ENCODE measurements at places on chromosomes 16 and 17. TPM values are rescaled to one million over a fixed set of nuclear protein-coding genes. Genes with fewer than 3 reads are reported as not detected.

- peak; percentile 69 for DNase-seq
- peaks cover 30% of the 10 kb centered on the region for H3K4me1 ChIP-seq
- H3K4me3 ChIP-seq, result peak overlapping the region; percentile 43
- no peaks in the 10 kb centered on the region for H3K36me3 ChIP-seq
- H3K27ac ChIP-seq, result peak overlapping the region; percentile 16
Observed at GRCh38 chr16:84507011-84507982, 2.8 kb upstream of the MEAK7 start.

DNA sequence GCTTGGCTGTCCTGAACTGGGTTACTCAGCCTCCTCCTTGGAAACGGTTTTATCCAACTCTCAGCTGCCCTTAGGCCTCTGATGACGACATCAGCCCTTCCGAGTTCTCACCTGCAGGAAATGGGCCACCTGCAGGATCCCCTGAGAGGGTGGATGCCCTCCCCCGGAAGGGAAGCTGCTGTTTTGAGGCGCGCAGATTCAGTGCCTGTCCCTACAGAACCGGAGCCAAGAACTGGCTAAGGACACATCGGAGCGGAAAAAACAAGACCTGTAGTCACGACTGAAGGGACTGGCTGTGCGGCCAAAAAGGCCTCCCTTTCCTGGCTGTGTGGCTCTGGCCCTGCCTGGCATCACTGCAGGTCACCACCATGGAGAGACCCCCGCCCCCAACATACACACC is 11.7 kb upstream of the C16orf95 start:
- no peak for DNase-seq
- H3K36me3 ChIP-seq, result no peaks in the 10 kb centered on the region
- 0 out of 2 replicates have a peak, but pooled peaks cover 8% of the 10 kb centered on the region for H3K4me1 ChIP-seq
- no peak overlapping the region for H3K4me3 ChIP-seq

C16orf46 gene
- not detected for total RNA-seq

KRTAP1-5 gene
- total RNA-seq, result 49.2 TPM

DNA sequence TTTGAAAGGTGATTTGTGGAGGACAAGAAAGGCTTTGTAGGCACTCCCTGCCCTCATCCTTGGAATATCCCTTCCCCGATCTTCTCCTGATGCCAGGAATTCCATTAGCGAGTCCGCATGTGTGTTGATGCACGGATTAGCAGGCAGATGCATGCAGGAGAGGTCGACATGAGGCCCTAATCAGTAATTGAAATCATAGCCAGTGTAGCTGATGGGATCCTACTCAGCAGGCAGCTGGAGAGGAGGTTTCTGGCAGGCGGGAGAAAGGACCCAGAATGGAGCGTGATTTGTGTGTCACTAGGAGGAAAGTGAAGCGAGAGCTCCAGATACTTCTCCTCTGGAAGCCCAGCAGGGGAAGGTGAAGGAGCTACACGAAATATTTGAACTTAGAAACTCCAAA is 196.3 kb upstream of the CDH11 start:
- no peak overlapping the region for H3K4me3 ChIP-seq
- no peaks in the 10 kb centered on the region for H3K27me3 ChIP-seq
- no peaks in the 10 kb centered on the region for H3K36me3 ChIP-seq
- no peak for DNase-seq
- peaks cover 19% of the 10 kb centered on the region for H3K4me1 ChIP-seq

DNA sequence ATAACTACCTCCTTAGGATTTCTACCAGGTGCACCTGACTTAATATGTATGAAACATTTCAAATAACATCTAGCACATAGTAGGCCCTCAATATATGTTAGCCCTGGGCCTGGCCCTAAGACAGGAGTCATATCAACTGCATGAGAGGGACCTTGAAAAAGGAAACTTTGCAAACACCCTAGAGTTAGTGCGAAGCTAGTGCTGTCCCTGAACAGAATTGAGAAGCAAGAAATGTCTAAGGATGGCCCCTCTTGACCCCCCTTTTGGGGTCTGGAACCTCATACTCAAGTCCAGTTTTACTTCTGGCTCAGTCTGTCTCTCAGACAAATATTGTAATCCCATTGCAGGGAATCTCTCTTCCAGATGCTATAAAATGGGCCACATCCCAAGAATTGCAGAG is 80.5 kb downstream of the CBLN1 start:
- no peaks in the 10 kb centered on the region for H3K36me3 ChIP-seq
- no peak overlapping the region for H3K4me3 ChIP-seq
- H3K4me1 ChIP-seq, result no peaks in the 10 kb centered on the region

DNA sequence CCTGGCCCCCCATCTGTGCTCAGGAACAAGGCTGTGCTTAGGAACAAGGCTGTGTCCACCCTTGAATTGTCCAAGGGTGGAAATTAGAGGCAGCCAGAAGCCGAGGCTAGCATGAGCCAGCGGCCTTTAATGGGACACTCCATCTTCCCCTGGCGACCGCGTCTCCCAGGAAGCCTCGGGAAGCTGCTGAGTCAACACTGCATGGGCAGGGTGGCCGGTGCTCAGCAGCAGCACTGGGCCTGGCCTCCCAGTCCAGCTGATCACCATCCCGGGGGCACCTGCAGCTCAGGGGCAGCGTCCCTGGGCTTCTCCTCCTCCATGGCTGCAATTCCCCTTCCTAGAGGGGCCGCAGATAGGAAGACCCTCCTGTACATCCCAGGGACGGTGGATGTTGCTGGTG is 180.8 kb downstream of the ENGASE start:
- DNase-seq, result no peak
- H3K4me3 ChIP-seq, result no peak overlapping the region
- no peaks in the 10 kb centered on the region for H3K4me1 ChIP-seq
- H3K27ac ChIP-seq, result no peak overlapping the region
- H3K36me3 ChIP-seq, result no peaks in the 10 kb centered on the region
- H3K27me3 ChIP-seq, result peaks cover 37% of the 10 kb centered on the region

NT5C3B gene
- total RNA-seq, result 69.8 TPM

KRT32 gene
- not detected for total RNA-seq

GRCh38 chr16:89829630-89830437 is 1.6 kb downstream of the SPIRE2 start:
- H3K27me3 ChIP-seq, result no peaks in the 10 kb centered on the region
- H3K36me3 ChIP-seq, result no peaks in the 10 kb centered on the region
- H3K4me3 ChIP-seq, result no peak overlapping the region

DNA sequence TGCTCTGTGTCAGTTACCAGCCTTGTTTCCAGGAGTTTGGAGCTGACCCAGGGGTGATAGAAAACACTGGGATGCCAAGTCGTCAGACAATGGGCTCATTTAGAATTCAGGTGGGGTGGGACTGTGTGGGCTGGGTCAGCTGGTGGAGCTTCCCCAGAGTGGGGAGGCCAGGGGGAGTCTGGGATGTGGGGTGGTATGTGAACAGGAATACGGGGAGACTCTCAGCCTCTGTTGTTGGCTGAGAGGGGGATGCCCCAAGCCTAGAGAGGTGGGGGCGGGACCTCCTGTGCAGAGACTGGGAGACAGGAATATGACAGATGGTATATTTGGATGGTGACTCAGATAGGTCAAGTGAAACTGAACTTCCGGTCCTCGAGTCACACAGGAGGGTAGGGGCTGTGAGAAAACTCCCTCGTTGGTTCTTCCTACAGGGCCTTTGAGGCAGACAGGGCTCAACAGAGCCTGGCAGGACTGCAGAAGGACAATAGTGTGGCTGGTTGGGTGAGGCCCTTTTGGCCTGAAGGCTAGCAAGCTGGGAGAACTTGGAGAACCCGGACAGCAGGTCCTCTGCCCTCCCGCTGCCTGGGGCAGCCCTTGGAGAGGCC is 23.7 kb downstream of the CDH1 start:
- H3K27ac ChIP-seq, result no peak overlapping the region
- H3K36me3 ChIP-seq, result no peaks in the 10 kb centered on the region
- peak; percentile 30 for DNase-seq
- H3K4me1 ChIP-seq, result 0 out of 2 replicates have a peak, but pooled peaks cover 10% of the 10 kb centered on the region
- 0 out of 2 replicates have a peak, but pooled peaks cover 20% of the 10 kb centered on the region for H3K27me3 ChIP-seq

- no peaks in the 10 kb centered on the region for H3K36me3 ChIP-seq
- peak overlapping the region; percentile 56 for H3K4me3 ChIP-seq
- DNase-seq, result peak; percentile 88
- H3K27me3 ChIP-seq, result no peaks in the 10 kb centered on the region
- peak overlapping the region; percentile 22 for H3K27ac ChIP-seq
Observed at GRCh38 chr17:81735264-81736102, 23.4 kb downstream of the SLC25A10 start.

- H3K4me3 ChIP-seq, result no peak overlapping the region
- H3K36me3 ChIP-seq, result no peaks in the 10 kb centered on the region
- no peak for DNase-seq
- no peaks in the 10 kb centered on the region for H3K27me3 ChIP-seq
- H3K27ac ChIP-seq, result no peak overlapping the region
- no peaks in the 10 kb centered on the region for H3K4me1 ChIP-seq
Observed at GRCh38 chr16:60681043-60681442, 1355.2 kb downstream of the CDH8 start.

DNA sequence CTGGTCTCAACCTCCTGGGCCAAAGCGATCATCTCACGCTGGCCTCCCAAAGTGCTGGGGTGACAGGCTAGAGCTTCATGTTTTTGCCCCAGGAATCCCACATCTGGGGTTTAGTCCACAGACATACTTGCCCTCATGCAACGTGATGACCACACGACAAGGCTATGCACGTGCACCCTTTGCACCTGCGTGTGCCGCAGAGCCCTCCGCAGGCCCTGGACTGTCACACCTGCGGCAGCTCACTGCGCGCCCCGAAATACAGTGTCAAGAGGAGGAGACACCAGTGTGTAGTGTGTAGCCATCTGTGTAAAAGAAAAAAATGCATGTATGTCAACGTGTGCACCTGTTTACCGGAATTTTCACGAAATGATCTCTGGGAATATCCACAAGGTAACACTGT is 3.5 kb upstream of the MYADML2 start:
- DNase-seq, result no peak
- no peak overlapping the region for H3K4me3 ChIP-seq
- H3K27me3 ChIP-seq, result no peaks in the 10 kb centered on the region

LGALS9B gene
- not detected for total RNA-seq

GRCh38 chr16:73199214-73199613 is 151.3 kb upstream of the ZFHX3 start:
- H3K4me3 ChIP-seq, result no peak overlapping the region
- no peak for DNase-seq
- no peaks in the 10 kb centered on the region for H3K36me3 ChIP-seq
- H3K27ac ChIP-seq, result no peak overlapping the region
- no peaks in the 10 kb centered on the region for H3K27me3 ChIP-seq

Measured in GM23248 (cell line).